Activated CD4-positive, alpha-beta T cell treated with anti-CD3 and anti-CD28 coated beads, Interleukin-2, amount 10 ng/mL, durations not matched to agents 7 days and 5 days (primary cell): ENCODE measurements at places on chromosomes 4 and X. TPM values are rescaled to one million over a fixed set of nuclear protein-coding genes. Genes with fewer than 3 reads are reported as not detected.

GRCh38 chr4:66911880-66912279 lies 633.4 kb downstream of the CENPC start:
- H3K27ac ChIP-seq = no peak overlapping the region
- no peaks in the 10 kb centered on the region for H3K27me3 ChIP-seq
- no peak for DNase-seq
- H3K36me3 ChIP-seq = no peaks in the 10 kb centered on the region
- H3K4me3 ChIP-seq = no peak overlapping the region
- no peaks in the 10 kb centered on the region for H3K4me1 ChIP-seq

PRSS12 gene
- not detected for total RNA-seq

ZFP92 gene
- total RNA-seq = 0.60 TPM

DNA sequence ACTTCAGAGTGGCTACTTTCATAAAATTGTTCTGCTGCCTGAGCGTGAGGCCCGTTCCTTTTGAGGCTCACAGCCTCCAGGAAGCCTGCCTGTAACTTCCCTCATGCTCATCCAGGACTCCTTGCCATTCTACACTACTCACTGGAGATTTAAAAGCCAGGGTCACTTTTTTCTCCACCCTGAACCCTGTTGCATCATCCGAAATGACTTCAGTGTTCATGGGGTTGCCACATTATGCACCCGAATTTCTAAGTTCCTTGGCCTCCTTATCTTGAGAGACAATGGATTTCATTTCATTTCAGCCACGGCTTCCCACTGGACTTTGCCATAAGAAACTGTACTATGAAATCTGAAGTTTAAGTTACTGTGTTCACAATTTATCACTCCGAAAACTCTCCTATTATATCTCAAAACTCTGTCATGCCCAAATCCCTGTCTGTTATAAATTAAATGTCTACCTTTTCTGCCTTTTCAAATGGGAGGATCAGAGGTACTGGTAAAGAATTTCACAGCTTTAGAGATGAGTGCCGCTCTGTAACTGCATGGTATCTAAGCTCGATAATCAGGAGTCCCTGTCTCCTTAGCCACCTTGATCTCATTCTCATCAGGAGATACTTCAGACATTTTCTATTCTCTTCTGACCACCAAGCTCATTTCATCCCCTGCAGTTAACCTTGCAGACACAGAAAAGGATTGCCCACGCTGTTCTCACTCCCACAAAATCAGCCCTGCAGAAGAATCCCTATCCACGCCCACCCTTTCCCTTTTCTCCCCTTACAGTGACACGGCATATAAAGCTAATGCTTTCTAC lies 59.9 kb downstream of the TRIML1 start:
- no peak for DNase-seq
- H3K4me1 ChIP-seq = no peaks in the 10 kb centered on the region
- no peak overlapping the region for H3K27ac ChIP-seq
- H3K36me3 ChIP-seq = no peaks in the 10 kb centered on the region

DNA sequence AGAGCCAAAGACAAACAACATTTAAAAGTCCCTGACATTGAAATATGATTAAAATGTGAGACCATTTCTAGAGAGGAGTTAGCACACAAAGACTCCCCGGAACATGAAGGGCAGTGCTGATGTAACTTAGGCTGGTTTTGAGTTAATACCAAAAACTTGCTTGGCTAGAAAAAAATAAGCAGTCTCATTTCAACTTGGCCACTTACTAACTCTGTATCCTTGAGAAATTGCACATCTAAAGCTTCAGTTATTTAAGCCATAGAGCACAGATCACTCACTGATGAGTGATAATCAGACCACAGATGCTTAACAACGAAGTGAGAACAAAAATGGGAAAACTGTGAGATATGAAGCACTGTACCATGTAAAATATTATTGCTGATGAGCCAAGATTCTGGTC lies 65.9 kb upstream of the MAOA start:
- H3K4me1 ChIP-seq = no peaks in the 10 kb centered on the region
- H3K36me3 ChIP-seq = no peaks in the 10 kb centered on the region
- H3K4me3 ChIP-seq = no peak overlapping the region
- H3K27me3 ChIP-seq = no peaks in the 10 kb centered on the region

GLOD5 gene
- not detected for total RNA-seq

MGARP gene
- 0.21 TPM for total RNA-seq

DNA sequence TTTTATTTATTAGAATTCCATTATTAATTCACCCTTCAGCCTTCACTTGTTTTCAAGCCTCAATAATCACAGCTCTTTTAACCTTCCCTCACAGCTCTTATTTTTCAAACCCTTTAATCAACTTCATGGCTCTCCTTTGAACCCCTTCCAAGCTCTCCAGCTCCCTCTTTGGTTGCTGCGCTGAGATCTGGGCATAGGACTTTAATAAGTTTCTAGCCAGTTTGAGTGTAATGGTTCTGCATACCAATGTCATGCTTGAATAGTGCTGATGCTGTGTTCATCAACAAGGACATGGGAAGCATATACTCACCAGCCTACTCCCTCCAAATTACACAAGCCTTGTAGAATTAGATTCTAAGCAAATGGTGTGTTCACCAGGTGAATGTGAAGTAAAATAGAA lies 3.5 kb upstream of the RNF212 start:
- no peak overlapping the region for H3K27ac ChIP-seq
- no peak for DNase-seq
- no peaks in the 10 kb centered on the region for H3K4me1 ChIP-seq
- no peak overlapping the region for H3K4me3 ChIP-seq

- no peak for DNase-seq
- no peak overlapping the region for H3K4me3 ChIP-seq
- peaks cover 2% of the 10 kb centered on the region for H3K27me3 ChIP-seq
- no peaks in the 10 kb centered on the region for H3K36me3 ChIP-seq
Observed at GRCh38 chr4:23320931-23321587, 568.8 kb downstream of the PPARGC1A start.

DNA sequence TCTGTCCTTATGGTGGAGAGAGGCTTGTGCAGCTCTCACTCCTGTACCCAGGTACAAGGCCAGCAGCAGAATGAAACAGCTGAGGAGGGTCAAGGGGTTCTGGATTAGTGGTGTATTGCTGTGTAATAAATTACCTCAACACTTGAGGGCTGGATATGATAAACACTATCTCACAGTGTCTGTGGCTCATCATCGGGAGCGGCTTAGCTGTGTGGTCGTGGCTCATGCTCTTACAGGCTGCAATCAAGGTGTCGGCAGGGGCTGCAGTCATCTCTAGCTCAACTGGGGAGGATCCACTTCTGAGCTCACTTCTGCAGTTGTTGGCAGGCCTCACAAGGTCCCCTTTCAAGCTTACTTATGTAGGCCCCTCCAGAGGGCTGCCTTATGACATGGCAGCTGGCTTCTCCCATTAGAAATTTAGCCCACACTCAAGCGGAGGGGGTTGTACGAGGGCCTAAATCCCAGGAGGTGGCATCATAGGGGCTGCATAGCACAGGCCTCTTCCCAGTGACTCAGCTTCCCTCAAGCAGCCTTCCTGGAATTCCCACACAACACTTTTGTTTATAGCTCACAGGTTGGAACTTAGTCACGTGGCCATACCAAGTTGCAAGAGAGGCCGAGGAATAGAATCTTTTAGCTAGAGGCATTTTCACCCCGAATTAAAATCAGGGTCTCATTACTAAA lies 148.2 kb upstream of the RPS6KA3 start:
- H3K27ac ChIP-seq = peak overlapping the region; percentile 94
- H3K4me3 ChIP-seq = no peak overlapping the region
- no peaks in the 10 kb centered on the region for H3K27me3 ChIP-seq

ITIH6 gene
- not detected for total RNA-seq

DNA sequence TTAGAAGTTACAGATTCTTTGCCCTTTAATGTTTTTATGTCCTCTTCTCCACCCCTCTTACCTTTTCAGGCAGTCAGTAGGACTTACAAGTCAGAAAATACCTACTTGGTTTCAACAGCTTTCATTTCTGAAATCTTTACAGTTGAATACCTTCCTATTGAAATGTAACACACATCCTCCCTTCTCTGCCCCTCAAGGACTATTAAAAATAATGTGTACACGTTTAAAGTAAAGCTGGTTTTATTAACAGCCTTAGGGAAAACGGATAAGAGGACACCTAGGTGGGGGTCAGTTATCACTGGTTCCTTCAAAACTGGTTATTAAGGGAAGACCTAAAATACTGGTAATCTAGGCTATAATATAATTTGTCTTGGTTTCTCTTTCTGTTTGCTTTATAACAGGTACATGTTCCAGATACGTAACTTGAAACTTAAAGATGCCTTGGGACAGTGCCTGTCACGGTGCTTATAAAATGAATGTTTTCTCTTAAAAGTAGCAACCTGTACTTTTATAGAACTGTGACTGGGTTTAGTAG lies 1.8 kb downstream of the CCSER1 start:
- no peaks in the 10 kb centered on the region for H3K36me3 ChIP-seq
- H3K4me3 ChIP-seq = peak overlapping the region; percentile 57
- no peak overlapping the region for H3K27ac ChIP-seq
- H3K27me3 ChIP-seq = peaks cover 53% of the 10 kb centered on the region

- H3K27ac ChIP-seq = no peak overlapping the region
- no peak overlapping the region for H3K4me3 ChIP-seq
- H3K36me3 ChIP-seq = no peaks in the 10 kb centered on the region
Observed at GRCh38 chrX:129323115-129323514, 200.2 kb downstream of the SMARCA1 start.

HELT gene
- not detected for total RNA-seq

DNA sequence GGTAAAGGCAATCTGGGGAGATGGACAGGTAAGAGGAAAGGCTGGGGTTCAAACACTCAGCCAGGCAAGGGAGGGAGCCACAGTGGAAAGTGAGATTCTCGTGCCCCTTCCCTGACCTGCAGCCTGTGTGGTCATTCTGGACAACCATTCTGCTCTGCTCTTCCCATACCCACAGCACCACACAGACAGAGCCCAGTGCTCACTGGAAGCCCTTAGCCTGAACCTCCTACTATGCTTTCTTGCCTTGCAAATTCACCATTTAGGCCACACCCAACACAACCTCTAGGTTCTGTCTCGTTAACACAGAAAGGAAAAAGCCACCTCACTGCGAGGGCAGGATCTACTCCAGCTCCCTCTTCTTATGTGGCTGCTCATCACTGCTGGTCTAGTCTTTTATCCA lies 92.7 kb downstream of the SHISA3 start:
- no peaks in the 10 kb centered on the region for H3K4me1 ChIP-seq
- peaks cover 2% of the 10 kb centered on the region for H3K36me3 ChIP-seq
- no peaks in the 10 kb centered on the region for H3K27me3 ChIP-seq
- no peak overlapping the region for H3K27ac ChIP-seq

GRCh38 chr4:136841526-136841925 lies 690.8 kb downstream of the PCDH18 start:
- no peaks in the 10 kb centered on the region for H3K27me3 ChIP-seq
- H3K4me3 ChIP-seq = no peak overlapping the region
- no peak overlapping the region for H3K27ac ChIP-seq
